Stimulated activated CD4-positive, alpha-beta T cell treated with anti-CD3 and anti-CD28 coated beads, TNF-alpha, amount 100 ng/mL, for 4 hours (primary cell): ENCODE measurements at places on chromosomes 16 and 17.

DNA sequence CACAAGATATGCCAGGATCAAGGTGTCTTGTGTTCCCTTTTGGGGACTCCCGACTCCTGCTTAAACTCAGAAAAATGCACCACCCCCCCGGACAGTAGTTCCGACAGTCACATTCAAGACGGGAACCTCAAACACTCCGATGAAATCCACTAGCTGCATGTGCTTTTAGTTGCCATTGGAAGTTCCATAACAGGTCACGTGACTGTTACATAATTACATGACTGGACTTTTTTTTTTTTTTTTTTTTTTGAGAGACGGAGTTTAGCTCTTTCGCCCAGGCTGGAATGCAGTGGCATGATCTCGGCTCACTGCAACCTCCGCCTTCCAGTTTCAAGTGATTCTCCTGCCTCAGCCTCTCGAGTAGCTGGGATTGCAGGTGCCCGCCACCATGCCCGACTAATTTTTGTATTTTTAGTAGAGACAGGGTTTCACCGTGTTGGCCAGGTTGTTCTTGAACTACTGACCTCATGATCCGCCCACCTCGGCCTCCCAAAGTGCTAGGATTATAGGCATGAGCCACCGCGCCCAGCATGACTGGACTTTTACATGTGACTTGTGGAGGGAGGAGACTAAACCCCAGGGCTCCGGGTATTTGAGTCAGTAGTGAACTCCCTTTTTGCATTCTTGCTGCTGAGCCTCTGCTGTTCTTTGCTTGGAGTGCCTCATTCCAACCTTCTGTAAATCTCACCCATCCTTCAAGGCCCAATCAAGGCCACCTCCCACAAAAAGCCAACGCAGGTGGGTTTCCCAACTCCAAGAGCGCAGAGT lies 1.6 kb downstream of the SIRT7 start:
- no peak for DNase-seq

GRCh38 chr16:15879255-15879811 lies 9.1 kb downstream of the CEP20 start:
- DNase-seq: no peak

GRCh38 chr17:78976907-78977680 lies 2.6 kb downstream of the LGALS3BP start:
- DNase-seq: no peak

- DNase-seq: no peak
These were observed 48.8 kb upstream of the CDH3 start for GRCh38 chr16:68596266-68596665.

DNA sequence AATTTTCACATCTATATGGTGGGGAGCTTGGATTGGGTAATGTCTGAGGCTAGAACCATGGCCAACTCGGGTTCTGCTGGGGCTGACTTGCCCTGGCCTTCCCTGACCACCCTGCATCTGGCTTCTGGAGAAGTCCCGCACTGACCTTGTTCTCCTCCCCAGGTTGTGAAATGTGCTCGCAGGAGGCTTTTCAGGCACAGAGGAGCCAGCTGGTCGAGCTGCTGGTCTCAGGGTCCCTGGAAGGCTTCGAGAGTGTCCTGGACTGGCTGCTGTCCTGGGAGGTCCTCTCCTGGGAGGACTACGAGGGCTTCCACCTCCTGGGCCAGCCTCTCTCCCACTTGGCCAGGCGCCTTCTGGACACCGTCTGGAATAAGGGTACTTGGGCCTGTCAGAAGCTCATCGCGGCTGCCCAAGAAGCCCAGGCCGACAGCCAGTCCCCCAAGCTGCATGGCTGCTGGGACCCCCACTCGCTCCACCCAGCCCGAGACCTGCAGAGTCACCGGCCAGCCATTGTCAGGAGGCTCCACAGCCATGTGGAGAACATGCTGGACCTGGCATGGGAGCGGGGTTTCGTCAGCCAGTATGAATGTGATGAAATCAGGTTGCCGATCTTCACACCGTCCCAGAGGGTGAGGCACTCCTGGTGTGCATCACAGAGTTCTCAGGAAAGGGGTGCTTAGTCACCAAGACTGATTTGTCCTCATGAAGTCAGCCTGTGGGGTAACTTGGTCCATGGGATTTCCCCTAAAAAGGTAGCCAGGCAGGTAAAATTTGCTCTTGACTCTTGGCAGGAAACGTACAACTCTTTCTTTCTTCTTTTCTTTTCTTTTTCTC lies 6.1 kb downstream of the NOD2 start:
- DNase-seq: peak; percentile 43

GRCh38 chr16:88911136-88911945 lies 44.9 kb upstream of the PABPN1L start:
- DNase-seq: no peak

DNA sequence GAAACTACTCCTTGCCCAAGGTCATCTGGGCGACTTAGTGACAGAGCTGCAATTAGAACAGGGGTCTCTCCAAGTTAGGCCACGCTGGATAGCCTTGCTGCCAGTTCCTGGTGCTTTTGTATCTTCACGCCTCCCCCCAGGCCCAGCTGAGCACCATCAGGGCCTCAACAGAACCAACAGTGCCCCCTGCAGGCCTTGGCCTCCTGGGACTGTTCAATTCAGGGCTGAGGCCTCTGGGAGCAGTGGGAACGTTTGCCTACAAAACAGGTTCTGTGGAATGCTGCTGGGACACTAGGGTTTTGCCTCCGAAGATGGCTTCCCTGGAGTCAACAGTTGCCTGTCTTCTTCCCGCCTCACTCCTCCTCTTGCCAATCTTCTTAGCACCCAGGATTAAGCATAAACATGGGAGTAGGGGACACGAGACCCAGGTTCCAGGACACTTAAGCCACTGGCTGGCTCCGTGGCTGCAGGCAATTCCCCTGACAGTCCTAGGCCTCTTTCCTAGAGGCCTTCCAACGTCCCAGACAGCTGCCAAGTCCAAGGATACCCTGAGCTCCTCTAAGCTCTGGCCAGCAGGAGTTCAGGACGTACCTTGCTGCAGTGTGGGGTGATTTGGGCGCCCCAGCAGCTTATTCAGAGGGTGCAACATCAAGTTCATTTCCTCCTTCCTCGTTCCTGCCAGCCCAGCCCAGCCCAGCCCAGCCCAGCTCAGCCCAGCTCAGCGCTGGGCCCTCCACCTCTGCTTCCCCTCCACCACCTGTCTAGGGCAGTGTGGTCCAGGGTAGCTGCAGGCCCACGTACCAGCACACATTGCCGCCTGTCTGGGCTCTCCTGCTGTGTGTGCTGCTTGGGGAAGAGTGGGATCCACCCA lies 246.6 kb upstream of the RPL38 start:
- no peak for DNase-seq

GRCh38 chr17:41539979-41540701 lies 12.0 kb upstream of the KRT19 start:
- DNase-seq: no peak

GRCh38 chr16:12086822-12087221 lies 110.3 kb downstream of the SNX29 start:
- no peak for DNase-seq

GRCh38 chr16:17396762-17397498 lies 73.8 kb downstream of the XYLT1 start:
- no peak for DNase-seq

DNA sequence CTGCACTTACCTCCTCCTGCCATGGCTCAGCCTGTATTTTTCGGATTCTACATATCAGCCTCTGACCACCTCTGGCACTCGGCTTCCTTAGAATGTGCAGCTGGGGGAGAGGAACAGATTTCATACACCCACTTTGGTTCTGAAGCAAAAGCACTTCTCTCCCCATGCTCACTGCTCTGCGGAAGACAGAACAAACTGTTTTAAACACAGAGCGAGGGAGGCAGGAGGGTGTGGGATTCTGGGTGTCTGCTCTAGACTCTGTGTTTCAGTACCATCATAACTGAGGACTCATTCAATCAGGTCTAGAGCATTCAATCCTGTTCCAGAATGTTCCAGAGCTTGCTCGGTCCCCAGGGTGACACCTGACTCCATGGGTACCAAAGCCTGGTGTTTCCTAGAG lies 239.1 kb downstream of the GRIN2A start:
- no peak for DNase-seq

GRCh38 chr16:49531931-49532840 lies 158.6 kb downstream of the C16orf78 start:
- no peak for DNase-seq

DNA sequence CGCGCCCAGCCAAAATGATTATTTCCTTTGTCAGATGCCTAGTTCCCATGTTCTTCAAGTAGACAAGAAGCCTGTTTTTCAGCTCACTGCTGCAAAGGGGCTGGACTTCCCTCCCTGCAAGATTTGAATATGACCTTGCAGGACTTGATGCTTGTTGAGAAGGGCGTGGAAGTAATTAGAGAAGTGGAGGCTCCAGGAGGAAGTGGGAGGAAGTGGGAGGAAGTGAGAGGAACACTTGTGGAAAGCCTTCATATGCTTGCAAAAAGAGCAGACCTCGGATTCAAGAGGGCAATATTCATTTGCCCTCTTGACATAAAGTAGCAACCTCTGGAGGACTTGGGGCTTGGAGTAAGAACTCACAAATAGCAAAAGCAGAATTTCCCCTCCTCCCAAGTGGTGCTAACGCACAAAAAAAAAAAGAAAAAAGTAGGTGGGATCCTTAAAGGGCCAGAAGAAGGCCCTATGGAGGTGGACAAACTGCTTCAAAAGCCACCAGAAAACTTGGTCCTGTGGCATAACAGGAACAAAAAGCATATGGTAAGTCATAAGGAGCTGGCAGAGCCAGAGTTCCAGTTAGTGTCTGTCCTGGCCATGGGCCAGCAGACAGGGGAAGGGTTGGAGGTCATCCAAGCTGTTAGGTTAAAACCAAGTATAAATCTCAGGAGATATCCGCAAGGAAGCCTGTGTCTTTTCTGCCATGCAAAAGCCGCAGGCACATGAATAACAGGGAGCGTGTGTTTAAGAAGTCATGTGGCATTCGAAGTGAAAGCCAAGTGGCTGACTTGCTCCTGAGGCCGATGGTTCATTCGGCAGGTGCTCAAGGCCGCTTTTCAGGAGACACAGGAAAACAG lies 20.6 kb upstream of the PRKAR1A start:
- no peak for DNase-seq

DNA sequence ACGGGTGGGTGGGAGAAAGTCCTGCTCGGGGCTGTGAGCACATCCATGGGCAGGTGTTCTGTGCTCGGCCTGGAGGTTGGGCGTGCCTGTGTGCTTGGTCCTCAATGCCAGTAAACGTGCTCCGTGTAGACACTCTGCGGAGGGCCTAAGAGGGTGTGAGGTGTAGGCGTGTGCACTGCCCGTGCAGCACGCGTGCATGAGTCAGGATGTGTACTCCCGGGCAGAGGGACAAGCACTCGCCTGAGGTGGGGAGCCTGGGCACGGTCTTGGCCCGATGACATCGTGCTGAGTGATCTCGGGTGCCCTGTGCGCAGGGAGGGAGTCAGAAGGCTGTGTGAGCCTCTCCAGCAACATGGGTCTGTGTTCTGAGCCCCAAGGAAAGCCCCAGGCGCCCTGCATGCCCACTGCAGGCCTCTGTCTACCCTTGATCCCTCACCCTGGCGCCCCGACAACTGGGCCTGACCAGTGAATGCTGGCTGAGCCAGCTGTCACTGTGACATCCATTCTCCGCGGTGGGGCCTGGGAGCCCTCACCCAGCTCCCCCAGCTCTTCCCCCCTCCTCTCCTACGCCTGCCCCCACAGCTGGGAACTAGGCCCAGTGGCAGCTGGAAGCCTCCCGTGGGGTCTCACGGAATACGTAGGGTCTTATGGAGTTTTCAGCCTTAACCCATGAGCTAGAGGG lies 23.5 kb upstream of the NXPH3 start:
- no peak for DNase-seq

DNA sequence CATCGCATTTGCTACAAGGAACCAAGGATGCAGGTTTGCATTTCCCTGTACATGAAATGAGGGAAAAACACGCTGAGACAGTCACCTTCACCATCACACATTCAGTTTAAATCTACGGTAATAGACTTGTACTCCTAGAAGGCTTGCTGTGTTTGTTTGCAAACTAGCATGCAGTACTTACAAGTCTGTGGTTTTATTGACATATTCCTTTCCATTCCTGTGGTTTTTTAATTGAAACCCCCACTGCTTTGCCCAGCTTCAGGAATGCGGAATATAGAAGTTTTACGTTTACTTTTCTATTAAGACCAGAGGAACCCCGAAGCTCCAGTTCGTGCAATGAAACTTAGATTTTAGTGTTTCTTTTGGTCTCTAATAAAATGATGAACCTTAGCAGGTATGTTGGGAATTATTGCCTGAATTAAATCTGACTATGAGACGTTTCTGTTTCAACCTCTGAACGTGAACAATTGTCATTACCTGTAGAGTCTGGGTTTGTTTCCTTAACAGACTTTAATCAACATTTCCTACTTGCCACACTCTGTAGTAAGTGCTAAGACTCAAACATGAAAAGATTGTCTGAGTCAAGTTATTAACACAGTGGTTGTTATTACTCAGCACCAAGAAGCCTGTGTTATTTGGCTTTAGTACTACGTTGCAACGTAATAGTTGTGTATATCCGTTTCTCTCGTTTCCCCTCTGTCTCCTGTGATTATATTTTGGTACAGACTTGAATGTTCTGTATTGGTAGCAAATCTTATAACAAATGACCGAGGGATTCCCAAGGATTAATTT lies 793.3 kb upstream of the GOT2 start:
- no peak for DNase-seq

DNA sequence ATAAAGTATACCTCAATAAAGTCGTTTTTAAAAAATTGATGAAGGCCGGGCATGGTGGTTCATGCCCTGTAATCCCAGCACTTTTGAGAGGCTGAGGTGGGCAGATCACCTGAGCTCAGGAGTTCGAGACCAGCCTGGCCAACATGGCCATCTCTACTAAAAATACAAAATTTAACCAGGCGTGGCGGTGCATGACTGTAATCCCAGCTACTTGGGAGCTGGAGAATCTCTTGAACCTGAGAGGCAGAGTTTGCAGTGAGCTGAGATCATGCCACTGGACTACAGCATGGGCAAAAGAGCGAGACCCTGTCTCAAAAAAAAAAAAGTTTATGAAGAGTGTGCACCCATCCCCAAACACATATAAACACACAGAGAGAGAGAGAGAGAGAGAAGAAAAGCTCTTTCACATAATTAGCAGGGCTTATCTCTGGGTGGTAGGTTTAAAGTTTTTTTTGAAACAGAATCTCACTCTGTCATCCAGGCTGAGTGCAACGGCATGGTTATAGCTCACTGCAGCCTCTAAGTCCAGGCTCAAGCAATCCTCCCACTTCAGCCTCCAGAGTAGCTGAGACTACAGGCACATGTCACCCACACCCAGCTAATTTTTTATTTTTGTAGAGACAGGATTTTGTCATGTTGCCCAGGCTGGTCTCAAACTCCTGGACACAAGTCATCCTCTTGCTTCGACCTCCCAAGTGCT lies 3.0 kb downstream of the SREBF1 start:
- DNase-seq: no peak

- no peak for DNase-seq
These were observed 18.6 kb downstream of the NOD2 start for GRCh38 chr16:50711862-50712559.
